ENCODE measurements at places on chromosomes 11 and 22.

DNA sequence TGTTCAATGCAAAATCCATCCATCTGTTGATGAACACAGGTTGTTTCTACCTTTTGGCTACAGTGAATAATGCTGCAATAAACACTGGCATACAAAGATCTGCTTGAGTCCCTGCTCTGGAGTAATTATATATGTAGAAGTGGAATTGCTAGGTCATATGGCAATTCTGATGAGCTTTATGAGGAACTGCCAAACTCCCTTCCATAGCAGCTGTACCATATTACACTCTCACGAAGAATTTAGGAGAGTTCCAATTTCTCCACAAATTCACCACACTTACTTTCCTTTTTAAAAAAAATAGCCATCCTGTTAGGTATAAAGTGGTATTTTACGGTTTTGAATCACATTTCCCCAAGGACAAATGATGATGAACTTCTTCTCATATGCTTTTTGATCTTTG is 62.2 kb downstream of the RSF1 start:
- DNase-seq, result no peak

DNA sequence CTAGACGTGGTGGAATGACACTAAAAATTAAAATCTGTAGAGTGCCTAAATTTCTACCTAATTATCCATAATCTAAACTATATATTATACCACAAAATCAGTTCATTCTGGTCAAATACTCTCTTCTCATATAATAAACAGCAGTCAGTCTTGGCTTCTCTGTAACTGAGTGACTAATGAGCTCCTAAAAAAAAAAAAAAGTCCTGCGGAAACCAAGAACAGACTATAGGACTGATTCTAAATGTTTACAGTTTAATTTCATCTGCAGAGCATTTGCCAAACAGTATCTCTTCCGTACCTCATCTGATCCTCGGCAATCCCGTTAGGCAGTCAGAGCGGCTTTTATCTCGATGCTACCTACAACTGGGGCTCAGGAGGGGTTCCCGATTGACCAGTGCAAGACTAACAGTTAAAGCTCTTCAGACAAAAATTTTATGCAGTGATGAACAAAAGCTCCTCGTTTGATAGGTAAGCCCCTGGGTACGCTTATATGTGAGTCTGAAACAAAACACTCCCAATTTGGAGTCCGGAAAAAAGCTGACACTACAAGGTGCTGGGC is 686 bp downstream of the KIF18A start:
- no peak for DNase-seq

DNA sequence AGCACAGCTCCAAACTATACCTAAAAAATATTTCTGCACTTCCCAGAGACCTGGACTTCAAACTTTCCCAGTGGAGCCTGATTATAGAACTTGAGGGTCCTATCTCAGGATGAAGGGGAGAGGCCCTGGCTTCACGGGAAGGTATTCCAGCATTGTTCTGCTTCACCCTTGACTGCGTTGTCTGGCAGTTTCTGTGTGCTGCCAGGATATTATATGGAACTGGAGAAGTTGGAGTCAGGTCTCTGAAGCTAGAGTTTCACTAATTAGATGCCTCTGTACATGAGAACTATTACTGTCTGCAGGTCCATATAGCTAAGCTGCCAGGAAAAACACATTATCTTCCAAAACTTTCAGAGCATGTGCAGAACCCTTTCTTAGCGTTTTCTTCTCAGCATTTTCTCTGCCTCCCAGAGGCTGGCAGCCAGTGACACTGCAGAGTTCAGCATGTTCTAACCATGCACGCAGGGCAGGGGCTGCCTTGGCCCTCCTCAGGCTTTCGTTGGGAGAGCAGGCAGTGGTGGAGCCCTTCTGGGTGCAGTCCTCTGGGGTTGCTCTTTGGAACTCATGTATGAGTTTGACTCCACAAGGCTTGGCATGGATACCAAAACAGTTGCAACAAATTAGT is 99.3 kb downstream of the CWC15 start:
- no peak for DNase-seq

- DNase-seq, result no peak
Observed at GRCh38 chr11:26065944-26066343, 266.0 kb upstream of the ANO3 start.

DNA sequence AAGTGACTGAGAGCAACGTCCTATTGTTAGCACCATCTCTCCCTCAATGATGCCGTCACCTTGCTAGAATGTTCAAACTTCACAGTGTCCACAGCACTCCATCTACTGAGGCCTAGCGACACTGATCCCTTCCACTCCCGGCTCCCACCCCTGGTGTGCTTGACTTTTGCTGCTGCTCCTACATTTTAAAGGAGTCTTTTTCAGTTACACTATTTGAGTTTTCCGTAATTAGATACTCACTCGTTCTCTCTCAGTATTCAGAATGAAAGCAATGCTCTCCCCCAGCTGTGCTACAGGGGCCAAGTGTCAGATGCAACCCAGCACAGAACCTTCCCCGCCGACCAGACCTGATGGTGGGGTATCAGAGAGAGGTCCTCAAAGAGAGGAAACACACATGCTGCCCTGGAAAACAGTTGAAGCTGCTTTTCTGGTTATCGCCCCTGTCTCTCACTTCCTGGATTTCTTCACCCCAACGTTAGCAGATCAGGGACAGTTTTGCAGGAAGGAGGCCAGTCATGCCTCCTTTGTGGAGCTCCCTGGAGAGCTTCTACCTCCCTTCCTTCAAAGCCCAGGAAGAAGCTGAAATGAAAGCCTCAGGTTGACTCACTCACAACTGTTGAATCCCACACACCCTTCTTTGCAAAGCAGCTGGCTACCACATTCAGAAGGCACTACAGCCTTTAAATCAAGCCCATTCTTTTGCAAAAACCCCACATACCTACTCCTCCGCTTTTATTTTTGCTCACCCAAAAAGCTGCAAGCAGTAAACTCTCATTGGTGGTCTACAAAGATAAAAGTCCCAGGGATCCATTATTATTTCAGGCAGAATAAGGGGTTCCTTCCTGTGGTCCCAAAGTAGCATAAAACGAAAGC is 23.5 kb downstream of the LARGE1 start:
- DNase-seq, result no peak

DNA sequence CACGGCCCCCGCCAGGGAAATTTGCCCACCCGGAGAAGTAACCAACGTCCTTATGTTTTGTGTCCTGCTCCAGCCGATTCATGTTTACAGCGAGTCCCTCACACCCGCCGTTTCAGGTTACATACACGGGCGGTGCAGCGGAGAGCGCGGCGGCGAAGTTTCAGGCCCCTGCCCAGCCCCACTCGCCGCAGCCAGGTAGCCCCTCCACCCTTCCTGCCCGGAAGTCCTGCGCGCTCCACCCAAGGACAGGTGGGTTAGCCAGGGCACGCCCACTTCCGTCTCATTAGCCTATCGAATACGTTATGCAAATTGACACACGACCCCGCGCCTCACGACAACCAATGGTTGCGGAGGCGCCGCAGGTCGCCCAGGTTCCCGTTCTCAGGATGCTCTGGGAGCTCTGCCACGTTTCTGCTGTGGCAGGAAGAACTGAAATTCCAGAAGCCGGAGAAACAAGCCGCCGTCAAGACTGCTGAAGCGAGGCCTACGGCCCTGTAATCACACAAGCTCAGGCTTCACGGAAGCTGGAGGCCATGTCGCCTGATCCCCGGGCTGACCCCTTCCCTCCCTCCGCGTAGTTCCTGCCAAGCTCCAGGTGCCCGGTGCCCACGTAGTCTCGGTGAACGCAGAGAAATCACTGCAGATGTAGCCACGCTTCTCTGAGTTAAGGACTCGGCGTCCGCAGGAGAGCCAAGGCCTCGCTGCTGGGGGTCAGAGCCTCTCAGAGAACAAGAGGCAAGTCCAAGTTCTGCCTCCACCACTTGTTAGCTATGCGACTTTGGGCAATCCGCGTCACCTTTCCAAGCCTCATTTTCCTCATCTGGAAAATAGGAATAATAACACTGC is 22.4 kb upstream of the MYH9 start:
- DNase-seq, result peak; percentile 50

DNA sequence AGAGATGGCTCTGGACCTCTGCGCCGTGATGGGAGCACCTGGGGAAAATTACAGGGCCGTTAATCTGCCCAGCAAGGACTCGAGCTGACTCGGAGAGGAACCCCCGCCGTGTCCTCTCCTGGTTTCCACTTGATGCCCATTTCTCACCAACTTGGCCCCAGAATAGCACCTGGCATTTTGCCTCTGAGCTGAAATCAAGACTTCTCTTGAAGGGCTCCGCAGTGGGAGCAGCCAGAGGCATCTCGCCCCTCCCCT is 19.0 kb upstream of the CABP7 start:
- no peak for DNase-seq

- DNase-seq, result peak; percentile 2
Observed at GRCh38 chr11:14803846-14804245, 88.2 kb downstream of the CYP2R1 start.

GRCh38 chr11:106950067-106950491 is 68.2 kb downstream of the GUCY1A2 start:
- no peak for DNase-seq

DNA sequence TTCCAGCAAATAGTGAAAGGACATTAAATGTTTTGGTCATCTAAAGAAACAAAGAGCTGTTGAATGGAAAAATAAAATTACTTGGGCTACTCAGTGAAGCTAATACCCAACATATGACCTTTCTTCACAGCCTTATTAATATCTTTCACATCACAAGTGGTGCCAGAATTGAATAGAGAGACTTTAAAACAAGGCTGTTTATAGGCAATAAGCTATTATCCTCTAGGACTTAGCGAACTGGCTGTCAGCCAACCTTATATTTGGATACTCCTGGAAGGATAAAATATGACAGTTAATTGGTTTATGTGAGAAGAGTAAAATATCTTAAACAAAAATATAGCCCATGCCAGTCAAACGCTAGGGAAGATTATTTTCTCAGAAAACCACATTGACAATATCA is 225.5 kb upstream of the BLID start:
- no peak for DNase-seq

DNA sequence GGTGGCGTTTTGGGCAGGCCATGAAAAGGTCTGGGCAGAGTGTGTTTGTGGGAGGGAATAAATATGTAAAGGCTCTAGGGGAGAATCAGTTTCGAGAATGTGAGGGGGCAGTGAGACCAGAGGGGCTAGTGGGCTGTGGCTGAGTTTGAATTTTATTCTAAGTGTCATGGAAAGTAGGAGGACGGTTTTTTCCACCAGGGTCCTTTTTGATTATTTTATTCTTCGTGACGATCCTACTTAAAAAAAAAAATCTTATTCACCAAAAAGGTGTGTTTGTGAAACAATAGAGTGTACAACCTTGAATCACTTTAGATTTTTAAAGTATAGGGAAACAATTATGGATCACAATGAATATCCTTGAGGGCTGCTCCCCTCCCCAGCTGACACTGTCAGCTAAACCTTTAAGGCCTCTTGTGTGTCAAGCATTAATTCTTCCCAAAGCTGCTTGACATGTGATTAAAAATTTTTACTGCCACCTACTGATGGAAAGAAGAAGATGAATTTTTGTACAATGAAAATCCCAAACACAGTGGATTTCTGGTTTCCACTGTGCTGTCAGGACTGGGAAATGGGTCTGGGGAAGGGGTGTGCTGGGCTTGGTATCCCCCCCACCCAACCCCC is 107.5 kb upstream of the OR4B1 start:
- DNase-seq, result no peak

- no peak for DNase-seq
Observed at GRCh38 chr11:93507517-93507916, 35.7 kb downstream of the SMCO4 start.

- no peak for DNase-seq
Observed at GRCh38 chr22:43404673-43405385, 7.0 kb upstream of the MPPED1 start.

DNA sequence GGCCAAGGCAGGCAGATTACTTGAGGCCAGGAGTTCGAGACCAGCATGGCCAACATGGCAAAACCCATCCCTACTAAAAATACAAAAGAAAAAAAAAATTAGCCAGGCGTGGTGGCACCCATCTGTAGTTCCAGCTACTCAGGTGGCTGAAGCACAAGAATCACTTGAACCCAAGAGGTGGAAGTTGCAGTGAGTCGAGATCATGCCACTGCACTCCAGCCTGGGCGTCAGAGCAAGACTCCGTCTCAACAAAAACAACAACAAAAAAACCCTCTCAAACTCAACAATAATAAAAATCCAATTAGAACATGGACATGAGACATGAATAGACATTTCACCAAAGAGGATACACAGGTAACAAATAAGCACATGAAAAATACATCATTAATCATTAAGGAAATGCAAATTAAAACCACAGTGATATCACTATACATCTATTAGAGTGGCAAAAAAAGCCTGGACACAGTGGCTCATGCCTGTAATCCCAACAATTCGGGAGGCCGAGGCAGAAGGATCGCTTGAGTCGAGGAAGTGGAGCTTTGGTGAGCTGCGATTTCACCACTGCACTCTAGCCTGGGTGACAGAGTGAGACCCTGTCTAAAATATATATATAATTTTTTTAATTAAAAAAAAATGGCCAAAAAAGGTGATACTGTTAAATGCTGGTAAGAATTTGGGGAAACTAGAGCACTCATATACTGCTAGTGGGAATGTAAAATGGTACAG is 12.7 kb upstream of the SEPTIN5 start:
- no peak for DNase-seq

DNA sequence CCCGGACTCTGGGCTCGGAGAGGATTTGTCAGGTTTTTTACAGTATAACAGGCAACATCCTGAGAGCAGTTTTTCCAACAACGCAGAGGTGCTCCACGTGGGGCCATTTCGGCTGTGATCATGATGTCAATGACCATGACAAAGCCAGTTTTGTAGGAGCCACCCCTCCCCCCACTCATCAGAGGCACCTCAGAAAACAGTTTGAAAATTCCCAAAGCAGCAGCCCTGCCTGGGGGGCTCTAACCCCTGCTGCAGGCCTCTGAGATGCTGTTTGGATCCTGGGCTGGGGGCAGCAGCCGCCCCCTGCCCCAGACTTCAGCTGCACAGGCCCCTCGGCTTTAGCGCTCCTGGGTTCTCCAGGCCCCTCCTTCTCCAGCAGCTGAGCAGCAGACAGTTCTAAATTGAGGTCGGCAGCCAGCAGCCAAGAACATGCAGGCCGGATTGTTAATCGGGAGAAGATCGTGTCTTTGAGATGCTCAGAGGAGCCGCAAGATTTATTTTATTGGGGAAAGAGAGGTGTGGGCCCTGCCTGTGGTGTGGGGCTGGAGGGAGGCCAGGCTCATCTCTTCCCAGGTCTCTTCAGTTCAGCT is 19.4 kb downstream of the NFAM1 start:
- no peak for DNase-seq

DNA sequence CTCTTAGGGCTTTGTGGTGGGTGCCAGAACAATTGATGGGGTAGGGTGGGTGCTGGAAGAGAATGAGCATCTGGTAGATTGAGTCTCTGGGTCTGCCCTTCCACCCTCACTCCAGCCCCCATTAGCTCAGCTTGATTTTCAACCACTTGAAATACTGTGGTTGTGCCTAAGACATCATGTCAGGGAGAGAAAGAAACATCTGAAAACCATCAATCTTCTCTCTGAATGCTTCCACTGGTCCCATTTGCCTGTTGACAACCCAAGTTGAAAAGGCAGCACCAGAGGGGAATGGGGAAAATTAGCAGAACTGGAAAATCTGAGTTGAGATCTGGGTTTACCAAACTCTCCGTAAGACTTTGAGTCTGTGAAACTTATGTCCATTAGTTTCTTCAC is 26.1 kb downstream of the CD44 start:
- no peak for DNase-seq

All from foreskin fibroblast (primary cell).